Fibroblast of skin of right quadriceps (primary cell): ENCODE measurements at places on chromosomes 3 and 15.
A peak's percentile ranks its signal among the peaks of the same experiment; 100 is the strongest.

DNA sequence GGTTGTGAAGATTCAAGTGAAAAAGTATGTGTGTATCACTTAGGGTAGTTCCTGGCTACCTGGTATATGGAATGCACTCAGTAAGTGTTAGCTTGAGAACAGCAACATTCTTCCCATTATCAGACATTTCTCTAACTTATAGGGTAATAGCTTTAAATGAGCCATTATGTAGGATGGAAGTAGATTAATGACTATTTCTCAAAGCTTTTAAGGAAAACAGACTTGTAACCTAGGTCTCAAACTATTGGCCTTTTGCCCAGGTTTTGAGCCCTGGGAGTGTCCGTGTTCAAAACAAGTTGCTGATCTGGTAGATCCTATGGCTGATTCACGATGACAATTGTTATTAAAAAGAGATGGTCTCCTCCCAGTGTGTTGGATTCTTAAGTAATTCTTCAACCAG lies 129.1 kb upstream of the UMPS start:
- no peak for DNase-seq

- no peak for DNase-seq
Measured at GRCh38 chr15:100501117-100501516, 27.6 kb downstream of the CERS3 start.

DNA sequence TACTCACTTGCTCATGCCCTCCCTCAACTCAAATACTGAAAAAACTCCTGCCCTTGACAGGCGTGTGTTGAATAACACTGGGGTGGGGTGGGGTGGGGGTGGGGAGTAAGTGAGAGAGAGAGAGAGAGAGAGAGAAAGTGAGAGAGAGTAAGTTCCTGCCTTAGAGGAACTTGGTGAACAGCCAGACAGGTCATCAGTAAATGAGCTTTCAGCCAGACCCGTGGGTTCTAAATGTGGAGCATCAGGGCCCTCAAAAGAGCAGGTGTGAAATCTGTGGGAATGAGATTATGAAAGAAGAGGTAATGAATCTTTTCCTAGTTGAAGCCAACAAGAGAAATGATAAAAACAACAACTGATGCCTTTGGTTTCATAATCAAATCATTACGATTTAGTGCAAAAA lies 134.4 kb upstream of the FAM3D start:
- DNase-seq, result no peak

- DNase-seq, result no peak
Measured at GRCh38 chr3:185439745-185440466, 58.9 kb downstream of the TMEM41A start.

DNA sequence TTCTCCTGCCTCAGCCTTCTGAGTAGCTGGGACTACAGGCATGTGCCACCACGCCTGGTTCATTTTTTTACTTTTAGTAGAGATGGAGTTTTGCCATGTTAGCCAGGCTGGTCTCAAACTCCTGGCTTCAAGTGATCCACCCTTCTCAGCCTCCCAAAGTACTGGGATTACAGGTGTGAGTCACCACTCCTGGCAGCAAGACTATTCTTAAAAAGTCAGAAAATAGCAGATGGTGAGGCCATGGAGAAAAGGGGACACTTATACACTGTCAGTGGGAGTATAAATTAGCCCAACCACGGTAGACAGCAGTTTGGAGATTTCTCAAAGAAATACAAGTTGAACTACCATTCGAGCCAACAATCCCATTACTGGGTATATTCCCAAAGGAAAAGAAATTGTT lies 603.3 kb upstream of the TBL1XR1 start:
- DNase-seq, result peak; percentile 66

GRCh38 chr15:82944821-82945220 lies 7.7 kb downstream of the HOMER2 start:
- peak; percentile 64 for DNase-seq

DNA sequence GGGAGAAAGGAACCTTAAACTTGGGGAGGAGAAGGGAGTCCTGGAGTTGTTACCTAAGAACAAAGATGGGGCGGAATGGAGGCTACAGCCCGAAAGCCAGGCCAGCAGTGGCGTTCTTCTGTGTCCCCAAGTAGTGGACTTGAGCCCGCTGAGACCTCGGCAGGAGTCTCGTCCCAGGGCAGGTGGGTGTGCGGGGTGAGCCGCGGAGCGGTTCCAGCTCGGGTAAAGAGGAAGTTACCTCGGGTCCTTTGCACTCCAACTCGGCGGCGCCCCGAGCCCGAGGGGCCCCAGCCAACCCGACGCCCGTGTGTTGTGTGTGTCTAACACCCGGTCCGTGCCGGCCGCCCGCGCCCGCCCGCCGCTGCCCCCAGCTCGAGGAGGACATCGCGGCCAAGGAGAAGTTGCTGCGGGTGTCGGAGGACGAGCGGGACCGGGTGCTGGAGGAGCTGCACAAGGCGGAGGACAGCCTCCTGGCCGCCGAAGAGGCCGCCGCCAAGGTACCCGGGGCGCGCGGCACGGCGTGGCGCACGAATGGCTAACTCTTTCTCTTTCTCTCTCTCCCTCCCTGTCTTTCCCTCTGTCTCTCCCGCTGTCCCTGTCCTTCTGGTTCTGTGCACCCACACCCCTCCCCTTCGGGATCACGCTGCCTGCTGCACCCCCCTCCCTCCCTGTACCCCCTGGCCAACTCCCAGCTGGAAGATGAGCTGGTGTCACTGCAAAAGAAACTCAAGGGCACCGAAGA lies 959 bp downstream of the TPM1 start:
- no peak for DNase-seq

DNA sequence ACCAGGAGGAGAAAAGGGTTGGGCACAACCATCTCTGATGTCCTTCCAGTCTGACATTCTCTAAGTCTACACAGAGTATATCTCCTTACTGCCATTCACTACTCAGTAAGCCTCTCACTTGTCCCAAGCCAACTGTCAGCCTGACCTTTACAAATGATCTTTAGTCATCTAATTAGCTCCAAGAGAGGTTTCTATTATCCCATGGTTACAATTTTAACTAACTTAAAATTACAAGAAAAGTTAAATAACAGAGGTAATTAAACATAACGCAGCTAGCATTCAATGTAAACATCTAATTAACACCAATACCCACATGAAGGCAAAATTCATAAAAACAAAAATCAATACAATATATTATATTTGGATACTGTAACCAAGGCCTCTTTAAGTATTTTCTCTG lies 126.9 kb downstream of the LSAMP start:
- DNase-seq, result no peak

GRCh38 chr3:4850211-4850927 lies 128.9 kb upstream of the BHLHE40 start:
- DNase-seq, result no peak

- peak; percentile 77 for DNase-seq
Measured at GRCh38 chr15:65476903-65477302, 40.6 kb downstream of the DPP8 start.

DNA sequence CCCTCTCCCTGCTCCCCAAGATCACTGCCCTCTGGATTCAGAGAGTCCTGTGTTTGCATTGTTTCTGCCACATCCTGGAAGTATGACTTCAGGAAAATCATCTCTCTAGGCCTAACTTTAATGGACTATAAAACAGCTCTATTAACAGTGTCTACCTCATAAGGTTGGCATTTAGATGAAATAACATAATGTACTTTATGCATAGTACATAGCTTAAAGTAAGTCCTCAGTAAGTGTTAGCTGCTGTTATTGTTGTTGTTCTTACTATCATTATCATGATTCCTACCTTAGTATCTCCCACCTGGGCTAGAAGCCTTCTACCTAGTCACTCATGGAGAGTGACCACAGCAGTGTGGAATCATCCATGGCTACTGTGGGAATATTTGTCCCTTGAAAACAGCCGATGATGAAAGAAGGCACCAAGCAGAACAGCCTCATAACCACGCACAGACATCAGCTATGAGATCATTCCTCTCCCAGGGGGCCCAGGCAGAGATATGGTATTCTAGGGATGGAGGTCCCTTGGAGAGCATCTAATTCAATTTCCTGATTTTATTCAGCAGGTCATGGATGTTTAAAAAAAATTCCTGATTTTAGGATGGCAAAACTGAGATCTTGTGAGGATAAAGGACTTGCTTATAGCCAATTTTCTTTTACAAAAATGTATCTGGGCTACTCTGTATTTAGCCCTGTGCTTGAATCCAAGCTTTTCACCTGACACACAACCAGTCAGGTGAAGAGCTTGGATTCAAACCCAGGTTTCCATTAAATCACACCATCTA lies 1.9 kb downstream of the FSD2 start:
- DNase-seq, result peak; percentile 41

- DNase-seq, result peak; percentile 86
Measured at GRCh38 chr3:188207941-188208515, 54.1 kb downstream of the LPP start.

GRCh38 chr3:37968813-37969595 lies 21.6 kb upstream of the VILL start:
- DNase-seq, result no peak

DNA sequence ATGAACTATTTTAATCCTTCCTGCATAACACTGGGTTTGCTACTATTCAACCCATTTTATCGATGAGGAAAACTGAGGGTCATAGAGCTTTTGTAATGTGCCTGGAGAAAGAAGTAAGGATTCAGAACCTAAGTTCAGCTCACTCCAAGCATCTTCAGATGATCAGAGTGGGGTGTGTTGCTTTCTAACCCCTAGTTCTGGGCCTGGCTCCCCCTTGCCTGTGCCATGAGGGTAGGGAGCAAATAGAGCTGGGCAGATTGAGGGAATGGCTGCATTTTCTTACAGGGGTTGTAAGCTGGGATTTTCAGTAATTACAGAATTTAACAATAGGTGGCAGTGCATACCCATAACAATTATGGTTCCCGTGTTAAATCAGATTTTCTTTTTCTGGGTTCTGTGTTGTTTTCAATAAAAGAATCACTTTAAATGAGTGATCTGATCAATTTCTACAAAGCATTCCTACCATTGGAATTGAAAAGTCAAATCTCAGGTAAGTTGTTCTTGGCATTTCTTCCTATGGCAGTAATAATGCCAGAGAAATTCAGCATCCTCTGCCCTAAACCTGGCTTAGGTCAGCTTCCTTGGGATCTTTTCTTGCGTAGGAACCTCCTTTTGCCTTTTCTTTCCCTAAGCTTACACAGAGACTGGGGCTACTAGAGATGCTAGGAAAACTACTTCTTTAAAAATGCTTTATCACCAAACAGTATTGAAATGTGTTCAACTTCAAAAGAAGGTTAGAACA lies 103.8 kb upstream of the IL12A start:
- DNase-seq, result peak; percentile 54

DNA sequence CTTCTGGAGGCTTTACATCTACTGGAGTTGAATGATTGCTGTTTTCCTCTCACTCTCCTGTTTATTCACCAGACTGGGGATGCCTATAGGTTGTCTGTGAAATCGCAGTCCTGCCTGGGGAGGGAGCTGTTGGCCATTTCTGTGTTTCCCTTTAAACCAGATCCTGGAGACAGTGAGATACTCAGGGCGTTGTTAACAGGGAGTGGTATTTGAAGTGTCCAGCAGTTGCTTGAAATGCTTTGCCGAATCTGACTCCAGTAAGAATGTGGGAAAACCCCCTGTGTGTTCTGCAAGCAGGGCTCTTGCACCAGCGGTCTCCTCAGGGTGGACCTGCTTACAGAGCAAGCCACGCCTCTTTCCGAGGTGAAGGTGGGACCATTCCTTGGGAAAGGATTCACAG lies 4.3 kb upstream of the LRRK1 start:
- peak; percentile 3 for DNase-seq

GRCh38 chr15:99578809-99579208 lies 13.0 kb downstream of the MEF2A start:
- no peak for DNase-seq

DNA sequence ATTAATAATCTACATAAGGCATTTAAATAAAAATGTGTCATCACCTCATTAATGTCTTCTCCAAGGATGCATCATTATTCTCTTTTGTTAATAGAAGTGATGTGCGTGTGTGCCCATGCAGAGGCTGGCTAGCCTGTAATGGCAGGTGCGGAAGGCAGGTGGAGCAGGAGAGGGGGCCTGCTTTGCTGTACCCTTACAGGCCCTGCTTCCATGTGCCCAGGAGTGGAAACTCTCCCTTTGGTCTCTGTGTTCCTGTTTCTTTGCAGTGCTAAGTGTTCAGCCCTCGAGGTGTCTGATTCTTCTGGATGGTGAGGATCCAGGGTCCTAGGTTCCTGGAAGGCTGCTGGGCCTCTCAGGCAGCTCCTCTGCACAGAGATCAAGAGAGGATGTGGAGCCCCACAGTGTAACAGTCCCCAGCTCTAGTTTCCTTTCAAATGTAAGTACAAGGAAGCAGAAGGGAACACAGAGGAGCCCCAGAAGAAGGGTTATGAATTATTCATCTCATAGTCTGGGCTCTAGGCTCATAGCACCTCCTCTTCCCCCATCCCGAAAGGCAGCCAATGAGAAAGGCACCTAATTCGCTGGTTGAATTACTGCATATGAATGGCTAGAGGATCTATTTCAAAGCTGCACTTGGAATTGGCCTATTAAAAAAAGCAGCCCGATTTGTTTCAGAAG lies 39.2 kb upstream of the AGBL1 start:
- no peak for DNase-seq
